ENCODE measurements at places on chromosomes 2 and 18.
A peak's percentile ranks its signal among the peaks of the same experiment; 100 is the strongest.

- H3K27ac ChIP-seq = no peak overlapping the region
- DNase-seq = no peak
- no peaks in the 10 kb centered on the region for H3K4me1 ChIP-seq
- no peak overlapping the region for H3K4me3 ChIP-seq
- H3K27me3 ChIP-seq = no peaks in the 10 kb centered on the region
Measured at GRCh38 chr2:49004036-49004626, 150.2 kb downstream of the FSHR start.

DNA sequence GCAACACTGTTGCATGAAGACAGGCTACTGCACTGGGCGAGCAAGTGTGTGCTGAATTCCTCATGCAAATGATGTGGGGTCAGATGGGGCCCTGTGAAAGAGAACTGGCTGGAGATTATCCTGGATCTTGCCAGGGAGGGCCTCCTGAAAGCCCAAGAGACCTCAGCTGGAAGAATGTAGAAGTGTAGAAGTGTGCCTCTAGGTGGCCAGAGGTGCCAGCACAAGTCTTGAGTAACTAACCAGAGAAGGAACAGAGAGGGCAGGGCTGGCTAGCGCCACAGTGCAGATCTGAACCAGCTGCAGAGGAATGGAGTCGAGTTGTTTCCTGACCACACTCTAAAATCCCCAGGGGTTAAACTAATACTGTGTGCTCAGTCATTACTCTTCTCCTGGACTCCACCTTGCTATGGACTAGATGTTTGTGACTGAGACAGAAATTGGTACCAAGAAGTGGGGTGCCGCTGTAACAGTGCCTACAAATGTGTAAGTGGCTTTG is 399.3 kb downstream of the LRATD1 start:
- no peaks in the 10 kb centered on the region for H3K27me3 ChIP-seq
- H3K4me3 ChIP-seq = no peak overlapping the region
- DNase-seq = no peak
- H3K4me1 ChIP-seq = no peaks in the 10 kb centered on the region

- no peaks in the 10 kb centered on the region for H3K4me1 ChIP-seq
- no peak for DNase-seq
- no peaks in the 10 kb centered on the region for H3K27me3 ChIP-seq
- H3K4me3 ChIP-seq = no peak overlapping the region
- no peaks in the 10 kb centered on the region for H3K36me3 ChIP-seq
- H3K27ac ChIP-seq = no peak overlapping the region
Measured at GRCh38 chr2:234372506-234372905, 124.4 kb downstream of the ARL4C start.

- H3K36me3 ChIP-seq = no peaks in the 10 kb centered on the region
- peak overlapping the region; percentile 79 for H3K27ac ChIP-seq
- no peaks in the 10 kb centered on the region for H3K27me3 ChIP-seq
- DNase-seq = no peak
- H3K4me1 ChIP-seq = peaks cover 35% of the 10 kb centered on the region
- peak overlapping the region; percentile 49 for H3K4me3 ChIP-seq
Measured at GRCh38 chr2:120912101-120912985, 176.7 kb downstream of the GLI2 start.

DNA sequence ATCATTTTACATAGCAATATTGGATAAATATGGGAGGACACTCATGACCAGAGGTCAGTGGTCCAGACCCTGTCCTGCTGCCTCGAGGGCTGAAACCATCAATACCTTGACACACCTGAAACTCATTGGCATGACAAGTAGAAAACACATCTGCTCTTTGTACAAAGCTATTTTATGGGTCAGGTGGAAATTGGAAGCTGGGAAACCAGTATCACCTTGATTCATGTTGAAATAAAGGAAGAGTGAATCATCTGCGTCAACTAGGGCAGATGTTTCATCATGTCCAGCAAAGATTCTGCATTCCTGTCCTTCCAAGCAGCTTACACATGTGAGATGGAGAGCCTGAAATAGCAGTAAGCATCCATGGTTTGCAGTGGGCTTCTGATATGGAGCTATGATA is 80.0 kb upstream of the ERBB4 start:
- no peak overlapping the region for H3K4me3 ChIP-seq
- no peaks in the 10 kb centered on the region for H3K36me3 ChIP-seq
- no peaks in the 10 kb centered on the region for H3K4me1 ChIP-seq
